ENCODE measurements at places on chromosomes 13 and 19. TPM values are rescaled to one million over a fixed set of nuclear protein-coding genes. Genes with fewer than 3 reads are reported as not detected.

DNA sequence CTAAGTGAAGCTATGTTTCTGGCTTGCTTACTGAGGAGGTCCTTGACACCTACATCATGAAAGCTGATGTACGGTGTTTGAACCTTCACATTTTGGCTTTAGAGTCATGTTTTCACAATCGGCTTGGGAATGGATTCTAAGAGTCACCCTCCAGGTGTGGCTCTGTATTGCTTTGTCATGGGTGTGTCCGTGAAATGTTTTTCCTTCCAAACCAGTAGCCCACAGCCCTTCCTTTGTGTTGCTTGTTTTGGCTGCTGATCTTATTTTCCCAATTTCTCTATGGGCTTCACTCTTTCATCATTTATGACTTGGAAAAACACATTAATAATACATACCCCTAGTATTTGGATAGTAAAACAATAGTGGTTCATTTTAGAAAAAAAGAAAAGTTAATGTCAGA is 240.6 kb downstream of the GGACT start:
- H3K36me3 ChIP-seq = peaks cover 17% of the 10 kb centered on the region
- H3K4me3 ChIP-seq = no peak overlapping the region
- no peak for DNase-seq
- no peaks in the 10 kb centered on the region for H3K4me1 ChIP-seq
- H3K27ac ChIP-seq = no peak overlapping the region

DNA sequence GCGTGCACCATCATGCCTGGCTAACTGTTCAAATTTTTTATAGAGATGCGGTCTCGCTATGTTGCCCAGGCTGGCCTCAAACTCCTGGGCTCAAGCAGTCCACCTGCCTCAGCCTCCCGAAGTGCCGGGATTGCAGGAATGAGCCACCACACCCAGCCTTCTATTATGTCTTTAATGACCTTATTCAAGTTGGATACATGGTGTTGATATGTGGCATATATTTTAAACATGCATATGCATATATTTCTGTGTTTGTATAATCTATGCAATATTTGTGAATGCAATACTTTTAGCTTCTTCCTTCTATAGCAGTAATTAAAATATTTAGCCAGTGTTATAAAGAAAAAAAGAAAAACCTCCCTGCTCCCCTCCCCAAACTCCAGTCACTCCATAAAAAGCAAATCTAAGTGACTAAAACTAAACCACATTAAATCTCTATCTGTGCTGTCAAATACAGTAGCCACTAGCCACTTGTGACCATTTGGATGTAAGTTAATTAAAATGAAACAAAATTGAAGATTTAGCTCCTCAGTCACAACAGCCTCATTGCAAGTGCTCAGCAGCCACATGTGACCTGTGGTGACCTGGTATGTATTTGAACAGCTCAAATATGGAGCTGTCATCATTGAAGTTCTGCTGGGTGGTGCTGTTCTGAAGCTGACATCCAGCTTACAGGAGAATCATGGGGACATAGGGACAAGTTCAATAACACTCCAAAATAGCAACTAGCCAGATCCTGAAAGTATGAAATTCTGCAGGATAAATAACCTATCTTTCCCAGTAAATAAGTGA is 27.4 kb downstream of the FCGBP start:
- no peak overlapping the region for H3K4me3 ChIP-seq
- H3K27me3 ChIP-seq = no peaks in the 10 kb centered on the region
- no peak overlapping the region for H3K27ac ChIP-seq
- no peaks in the 10 kb centered on the region for H3K36me3 ChIP-seq
- no peak for DNase-seq

DNA sequence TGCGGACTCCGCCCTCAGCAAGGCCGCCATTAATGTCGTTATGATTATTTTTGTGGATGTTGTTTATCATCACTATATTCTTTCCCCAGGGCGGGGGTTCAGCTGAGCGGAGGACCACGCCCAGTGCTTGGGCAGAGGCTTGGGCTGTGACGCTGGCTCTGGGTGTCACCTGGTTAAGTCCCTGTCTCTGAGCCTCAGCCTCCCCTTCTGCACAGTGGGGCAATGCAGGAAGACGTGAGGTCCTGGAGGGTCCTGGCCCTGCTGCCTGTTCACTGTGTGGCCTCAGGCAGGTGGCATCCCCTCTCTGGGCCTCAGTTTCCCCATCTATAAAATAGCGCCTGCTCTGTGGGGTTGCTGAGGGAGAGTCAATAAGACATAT is 32.5 kb downstream of the NFIC start:
- no peaks in the 10 kb centered on the region for H3K4me1 ChIP-seq
- no peaks in the 10 kb centered on the region for H3K27me3 ChIP-seq
- DNase-seq = no peak
- no peaks in the 10 kb centered on the region for H3K36me3 ChIP-seq

DNA sequence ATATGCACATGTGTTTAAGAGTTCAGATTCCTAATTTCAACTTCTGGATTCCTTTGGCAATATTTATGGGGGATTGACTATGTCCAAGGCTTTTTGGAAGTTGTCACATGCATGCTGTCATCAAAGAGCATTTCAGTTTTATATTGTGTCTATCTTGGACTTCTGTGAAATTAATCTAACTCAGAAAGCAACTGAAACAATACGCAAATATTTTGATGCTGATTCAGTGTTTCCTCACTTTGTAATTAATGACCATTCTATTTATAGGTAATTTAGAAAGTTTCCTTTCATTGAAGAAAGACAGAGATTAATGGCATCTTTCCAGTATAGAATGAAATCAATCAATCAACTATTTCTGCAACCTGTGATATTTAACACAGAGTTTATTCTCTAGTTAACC is 550.1 kb downstream of the PCDH9 start:
- DNase-seq = no peak
- H3K4me3 ChIP-seq = no peak overlapping the region
- H3K27me3 ChIP-seq = no peaks in the 10 kb centered on the region
- no peaks in the 10 kb centered on the region for H3K4me1 ChIP-seq
- no peak overlapping the region for H3K27ac ChIP-seq
- H3K36me3 ChIP-seq = no peaks in the 10 kb centered on the region

GRCh38 chr13:107025991-107026390 is 458.1 kb upstream of the ARGLU1 start:
- H3K4me3 ChIP-seq = no peak overlapping the region
- no peak for DNase-seq
- H3K4me1 ChIP-seq = no peaks in the 10 kb centered on the region
- no peaks in the 10 kb centered on the region for H3K27me3 ChIP-seq

DNA sequence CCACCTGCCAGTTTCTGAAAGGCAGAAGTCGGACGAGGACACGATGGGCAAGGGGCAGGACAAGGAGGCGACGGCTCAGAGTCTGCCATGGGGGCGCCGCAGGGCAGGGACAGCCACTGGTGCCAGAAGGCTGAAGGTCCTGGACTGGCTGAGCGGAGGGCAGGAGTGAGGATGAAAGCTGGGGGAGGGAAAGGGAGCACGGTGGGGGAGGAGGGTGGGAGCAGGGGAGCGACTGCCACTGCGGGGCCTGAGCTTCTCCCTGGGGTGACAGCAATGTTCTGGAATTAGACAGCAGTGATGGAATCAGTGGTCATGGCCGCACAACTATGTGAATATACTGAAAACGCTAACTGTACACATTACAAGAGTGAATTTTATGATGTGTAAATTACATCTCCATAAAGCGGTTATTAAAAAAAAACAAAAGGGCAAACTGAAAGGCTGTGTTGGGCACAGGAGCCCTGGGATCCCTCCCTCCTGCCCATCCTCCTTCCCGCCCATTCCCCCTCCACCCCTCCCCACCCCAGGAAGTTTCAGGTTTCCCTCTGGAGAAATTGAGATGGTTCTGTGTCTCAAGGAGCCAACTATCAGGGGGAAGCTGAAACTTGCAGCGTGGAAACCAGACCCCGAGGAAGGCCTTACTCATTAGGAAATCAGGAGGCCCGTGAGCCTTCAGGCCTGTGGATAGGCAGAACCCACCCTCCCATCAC is 15.9 kb downstream of the MLLT1 start:
- H3K27ac ChIP-seq = no peak overlapping the region
- peaks cover 15% of the 10 kb centered on the region for H3K4me1 ChIP-seq
- DNase-seq = no peak
- no peaks in the 10 kb centered on the region for H3K27me3 ChIP-seq

The ZNF681 gene
- 4.9 TPM for total RNA-seq

The NPAS1 gene
- 0.41 TPM for total RNA-seq

The NANOS3 gene
- total RNA-seq = 1.1 TPM

The CGB8 gene
- total RNA-seq = not detected

- no peaks in the 10 kb centered on the region for H3K4me1 ChIP-seq
- DNase-seq = no peak
- peaks cover 7% of the 10 kb centered on the region for H3K27me3 ChIP-seq
- H3K4me3 ChIP-seq = no peak overlapping the region
- peaks cover 5% of the 10 kb centered on the region for H3K36me3 ChIP-seq
Observed at GRCh38 chr19:5536337-5536894, 31.3 kb downstream of the TINCR start.

- DNase-seq = peak; percentile 90
- H3K36me3 ChIP-seq = no peaks in the 10 kb centered on the region
- peak overlapping the region; percentile 89 for H3K27ac ChIP-seq
- peaks cover 25% of the 10 kb centered on the region for H3K27me3 ChIP-seq
- peak overlapping the region; percentile 74 for H3K4me3 ChIP-seq
Observed at GRCh38 chr19:48419158-48419920, 25.9 kb downstream of the GRIN2D start.

DNA sequence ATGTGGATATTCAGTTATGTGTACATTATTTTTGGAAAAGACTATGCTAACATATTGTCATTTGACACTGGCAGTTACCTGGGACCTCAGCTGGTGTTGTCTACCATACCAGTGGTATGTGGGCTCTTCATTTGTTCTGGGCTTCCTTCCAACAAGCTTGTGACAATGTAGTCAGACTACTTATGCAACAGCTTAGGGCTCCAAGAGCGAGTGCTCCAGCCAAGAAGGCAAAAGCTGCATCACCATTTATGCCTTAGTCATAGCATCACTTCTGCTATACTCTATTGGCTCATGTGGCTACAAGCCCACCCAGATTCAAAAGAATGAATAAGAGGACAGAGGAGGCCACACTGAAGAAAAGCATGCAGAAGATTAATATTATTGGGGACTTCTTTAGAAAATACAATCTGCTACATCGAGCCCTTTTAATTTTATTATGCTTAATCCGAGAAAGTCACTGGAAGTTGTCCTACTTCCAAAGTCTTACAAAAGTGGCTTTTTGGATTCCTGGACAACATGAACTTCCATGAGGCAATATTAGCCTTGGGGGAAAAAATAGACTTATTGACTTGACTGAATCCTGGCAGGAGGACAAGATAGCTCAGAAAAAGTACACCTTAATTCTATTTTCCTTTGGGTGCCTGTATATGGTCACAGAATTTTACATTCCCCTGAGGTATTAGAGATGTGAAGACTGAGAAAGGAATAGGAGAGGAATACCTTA is 529.4 kb upstream of the HTR2A start:
- DNase-seq = no peak
- no peaks in the 10 kb centered on the region for H3K36me3 ChIP-seq
- H3K27me3 ChIP-seq = no peaks in the 10 kb centered on the region

The URAD gene
- not detected for total RNA-seq

The TICAM1 gene
- 22.4 TPM for total RNA-seq

The C1QTNF9B gene
- not detected for total RNA-seq

GRCh38 chr13:108705031-108705430 is 75.6 kb downstream of the MYO16 start:
- H3K27me3 ChIP-seq = no peaks in the 10 kb centered on the region
- DNase-seq = no peak
- no peaks in the 10 kb centered on the region for H3K4me1 ChIP-seq

The CAPS gene
- total RNA-seq = 7.3 TPM

- H3K27me3 ChIP-seq = no peaks in the 10 kb centered on the region
- no peak for DNase-seq
- H3K27ac ChIP-seq = no peak overlapping the region
- peaks cover 2% of the 10 kb centered on the region for H3K36me3 ChIP-seq
- H3K4me3 ChIP-seq = no peak overlapping the region
Observed at GRCh38 chr19:44582581-44583265, 30.6 kb upstream of the IGSF23 start.

The TSEN34 gene
- total RNA-seq = 13.5 TPM

The MED26 gene
- total RNA-seq = 21.3 TPM
